ENCODE measurements at places on chromosomes 13 and 19.

GRCh38 chr13:111955412-111956065, 111.4 kb upstream of the SOX1 start:
- DNase-seq: no peak

- DNase-seq: no peak
These were observed 37.8 kb downstream of the STOML3 start for GRCh38 chr13:38952827-38953226.

DNA sequence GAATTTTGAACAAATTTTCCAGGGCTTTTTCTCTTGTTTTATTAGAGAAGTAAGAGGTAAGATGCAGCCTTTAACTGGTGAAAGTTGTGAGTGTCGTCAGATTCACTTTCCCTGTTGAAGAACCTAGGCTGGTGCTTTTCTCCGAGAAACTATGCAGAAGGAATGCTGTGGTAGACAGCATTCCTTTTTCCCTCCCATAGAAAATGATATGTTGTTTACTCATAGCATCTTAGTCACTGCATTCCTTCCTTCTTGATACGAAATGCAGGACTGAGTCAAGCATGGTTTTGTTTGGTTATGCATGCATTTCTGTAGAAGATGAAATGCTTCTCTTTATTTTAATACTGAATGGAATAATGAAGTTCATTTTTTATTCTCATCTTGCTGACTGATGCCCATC, 3.4 kb downstream of the ITGBL1 start:
- no peak for DNase-seq

DNA sequence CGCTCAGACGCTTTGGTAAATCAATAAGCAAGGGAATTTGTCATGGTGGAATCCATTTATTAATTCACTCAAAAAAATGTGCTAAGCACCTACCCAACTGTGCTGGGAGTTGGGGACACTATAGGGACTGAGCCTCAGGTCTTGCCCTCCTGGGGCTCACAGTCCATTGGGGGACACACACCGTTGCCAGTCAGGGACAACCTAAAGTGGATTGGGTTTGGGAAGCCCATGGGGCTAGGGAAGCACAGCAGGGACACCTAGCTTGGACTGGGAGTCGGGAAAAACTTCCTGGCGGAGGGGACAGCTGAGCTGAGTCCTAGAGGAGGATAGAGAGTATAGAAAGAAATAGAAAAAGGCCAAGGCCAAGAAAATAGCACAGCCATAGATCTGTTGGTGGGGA, 8.5 kb downstream of the FOSB start:
- no peak for DNase-seq

GRCh38 chr19:49473868-49474541, at the start of gene FLT3LG:
FLT3LG (plus strand) TSS chr19:49474215; CDS start chr19:49474640, 425 bp downstream.
- peak; percentile 87 for DNase-seq

GRCh38 chr19:35155441-35155840, 906 bp downstream of the FXYD5 start:
- no peak for DNase-seq

DNA sequence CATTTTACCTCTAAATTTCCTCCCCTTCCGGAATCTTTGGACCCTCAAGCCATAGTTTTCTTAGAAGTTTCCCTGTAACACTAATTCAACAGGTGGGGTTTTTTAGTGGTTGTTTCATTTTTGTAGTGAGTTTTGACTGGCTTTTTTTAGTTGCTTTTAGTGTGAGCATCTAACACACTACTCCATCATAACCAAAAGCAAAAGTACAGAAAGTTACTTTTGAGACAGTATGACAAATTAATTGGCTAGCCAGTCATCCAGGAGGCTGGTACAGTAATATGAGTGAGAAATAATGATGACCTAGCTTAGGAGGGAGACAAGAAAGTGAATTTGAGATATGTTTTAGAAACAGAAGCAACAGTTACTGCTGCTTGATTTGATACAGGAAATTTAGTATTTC, 71.5 kb downstream of the DNAJC15 start:
- DNase-seq: no peak

GRCh38 chr13:22064854-22065620, 394.2 kb downstream of the FGF9 start:
- no peak for DNase-seq

GRCh38 chr19:40055049-40055448, 982 bp downstream of the ZNF780B start:
- no peak for DNase-seq

- no peak for DNase-seq
These were observed 10.6 kb downstream of the CLC start for GRCh38 chr19:39727070-39727800.

- no peak for DNase-seq
These were observed 10.5 kb downstream of the CEBPA start for GRCh38 chr19:33291623-33292534.

- no peak for DNase-seq
These were observed 4.9 kb downstream of the TEX29 start for GRCh38 chr13:111325146-111325890.

- no peak for DNase-seq
These were observed 35.2 kb upstream of the MIR17HG start for GRCh38 chr13:91312324-91312723.

DNA sequence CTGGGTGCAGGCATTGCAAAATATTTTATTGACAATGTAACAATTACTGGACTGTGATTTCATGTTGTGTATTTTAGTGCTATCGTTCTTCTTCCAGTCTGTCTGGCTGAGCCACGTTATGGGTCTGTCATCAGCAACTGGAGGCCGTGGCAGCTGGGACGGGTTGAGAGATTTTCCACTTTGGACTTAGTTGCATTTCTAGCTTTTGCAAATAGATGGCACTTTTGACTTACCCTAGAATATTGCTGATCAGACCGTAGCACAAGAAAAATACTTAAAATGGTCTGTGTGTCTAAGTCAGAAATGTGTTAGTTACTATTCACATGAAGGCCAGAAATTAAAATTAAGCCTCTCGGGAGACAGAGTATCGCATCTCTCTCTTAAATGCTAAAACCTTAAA, 211.1 kb downstream of the TEX29 start:
- no peak for DNase-seq

- DNase-seq: no peak
These were observed 48.0 kb upstream of the POSTN start for GRCh38 chr13:37646531-37646930.

GRCh38 chr13:65036999-65037398, 2193.1 kb downstream of the PCDH9 start:
- no peak for DNase-seq

- DNase-seq: no peak
These were observed 70.8 kb upstream of the GPR12 start for GRCh38 chr13:26831336-26831908.

- DNase-seq: no peak
These were observed 82.9 kb upstream of the SOX21 start for GRCh38 chr13:94795292-94795691.

DNA sequence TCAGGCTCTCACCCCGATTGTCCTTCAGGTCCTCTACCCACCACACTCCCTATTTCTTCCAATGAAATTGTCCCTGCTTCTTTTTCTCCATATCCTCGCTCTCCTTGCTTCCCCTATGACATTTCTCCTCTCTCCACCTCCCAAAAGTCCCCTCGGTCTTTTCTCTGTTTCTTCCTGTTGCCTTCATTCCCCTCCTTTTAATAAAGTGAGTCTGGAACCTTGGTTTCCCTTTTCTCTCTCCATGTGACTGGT, 676 bp upstream of the ZNF574 start:
- DNase-seq: no peak

DNA sequence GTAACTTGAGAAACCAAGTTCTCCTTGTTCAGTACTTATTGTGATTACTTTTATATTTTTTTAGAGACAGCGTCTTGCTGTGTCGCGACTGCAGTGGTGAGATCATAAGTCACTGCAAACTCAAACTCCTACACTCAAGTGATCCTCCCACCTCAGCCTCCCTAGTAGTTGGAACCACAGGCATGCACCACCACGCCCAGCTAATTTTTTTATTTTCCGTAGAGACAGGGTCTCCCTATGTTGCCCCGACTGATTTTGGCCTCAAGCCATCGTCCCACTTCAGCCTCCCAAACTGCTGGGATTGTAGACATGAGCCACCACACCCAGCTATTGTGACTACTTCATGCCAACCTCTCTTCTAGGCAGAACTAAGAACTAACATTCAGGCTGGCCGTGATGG, 8.3 kb downstream of the C19orf53 start:
- DNase-seq: no peak

- no peak for DNase-seq
These were observed 535.9 kb upstream of the ATXN8OS start for GRCh38 chr13:69571606-69572323.

DNA sequence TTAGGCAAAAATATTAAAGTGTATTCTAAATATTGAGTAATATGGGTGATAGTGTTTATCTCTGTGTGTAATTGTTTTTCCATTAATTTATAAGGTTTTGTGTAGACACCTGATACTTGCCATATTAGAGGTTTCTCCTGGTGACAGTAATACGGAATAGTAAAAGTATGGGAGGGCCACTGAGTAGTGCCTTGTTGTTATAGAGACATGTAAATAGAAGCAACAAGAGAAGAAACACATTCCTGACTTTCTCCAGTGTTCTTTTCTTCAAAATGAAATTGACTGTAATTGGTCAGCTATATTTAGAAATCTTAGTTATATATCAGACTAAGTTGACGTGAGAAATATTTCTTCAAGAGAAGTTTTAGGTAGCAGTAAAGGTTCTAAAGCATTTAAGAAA, 18.5 kb downstream of the RNASEH2B start:
- no peak for DNase-seq

GRCh38 chr13:20782116-20782708, 8.5 kb upstream of the EEF1AKMT1 start:
- DNase-seq: no peak

- DNase-seq: no peak
These were observed 25.9 kb downstream of the VWA8 start for GRCh38 chr13:41934994-41935393.

GRCh38 chr19:52963247-52963618, 552 bp upstream of the ZNF816 start:
- no peak for DNase-seq

DNA sequence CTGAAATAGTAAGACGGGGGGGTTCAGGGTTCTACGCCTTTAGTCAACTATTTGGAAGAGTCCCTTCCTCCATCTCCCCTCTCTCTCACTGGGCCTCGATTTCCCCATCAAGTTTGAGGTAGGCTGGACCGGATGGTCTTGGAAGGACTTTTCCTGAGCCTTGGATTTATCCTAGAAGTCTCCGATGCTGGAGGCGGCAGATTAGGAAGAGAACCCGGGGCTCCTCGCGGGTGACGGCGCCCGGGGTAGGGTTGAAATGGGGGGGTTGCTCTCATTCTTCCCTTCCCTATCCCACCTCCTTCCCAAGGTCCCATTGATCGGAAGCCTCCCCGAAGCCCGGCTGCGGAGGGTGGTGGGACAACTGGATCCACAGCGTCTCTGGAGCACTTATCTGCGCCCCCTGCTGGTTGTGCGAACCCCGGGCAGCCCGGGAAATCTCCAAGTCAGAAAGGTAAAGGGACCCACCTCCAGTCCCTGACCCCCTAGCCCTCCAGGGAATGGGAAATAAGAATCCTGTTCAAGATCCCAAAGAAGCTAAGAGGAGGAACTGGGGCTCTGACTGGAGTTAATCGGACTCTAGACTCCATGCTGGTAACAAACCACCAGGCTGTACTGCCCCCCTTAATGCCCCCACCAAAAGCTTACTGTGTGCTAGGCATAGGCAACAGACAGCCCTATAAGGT, 781 bp downstream of the QPCTL start:
- peak; percentile 56 for DNase-seq

DNA sequence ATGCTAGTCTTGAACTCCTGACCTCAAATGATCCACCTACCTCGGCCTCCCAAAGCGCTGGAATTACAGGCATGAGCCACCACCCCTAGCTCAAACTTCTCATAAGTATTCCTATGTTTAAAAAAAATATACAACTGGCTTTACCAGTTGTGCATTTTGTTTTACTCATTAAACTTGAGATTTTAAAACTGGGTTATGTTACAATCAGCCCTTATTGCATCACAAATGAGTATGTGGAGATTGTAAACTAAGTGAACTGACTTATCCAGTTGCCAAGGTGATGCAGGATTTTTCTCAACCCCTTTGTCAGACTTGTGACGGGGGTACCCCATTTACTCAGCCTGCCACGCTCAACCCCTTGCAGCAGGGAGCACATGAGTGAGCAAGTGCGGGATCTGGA, 14.4 kb upstream of the GTF2F2 start:
- DNase-seq: no peak

DNA sequence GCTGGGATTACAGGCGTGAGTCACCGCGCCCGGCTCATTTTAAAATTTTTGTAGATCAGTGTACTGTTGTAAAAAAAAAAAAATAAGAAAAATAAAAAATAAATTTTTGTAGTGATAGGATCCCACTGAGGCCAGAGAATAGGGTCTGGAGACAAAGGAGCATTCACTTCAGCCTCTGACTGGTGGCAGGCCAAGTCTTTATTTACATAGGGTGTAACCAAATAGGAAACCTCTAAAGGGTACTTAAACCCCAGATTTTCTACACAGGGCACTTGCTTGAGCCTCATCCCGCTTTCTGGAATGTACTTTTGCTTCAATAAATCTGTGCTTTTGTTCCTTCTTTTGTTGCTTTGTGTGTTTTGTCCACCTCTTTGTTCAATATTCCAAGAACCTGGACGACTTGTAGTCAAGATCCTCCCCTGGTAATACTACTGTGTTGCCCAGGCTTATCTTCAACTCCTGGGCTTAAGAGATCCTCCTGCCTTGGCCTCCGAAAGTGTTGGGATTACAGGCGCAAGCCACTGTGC, 2.1 kb upstream of the PDCD2L start:
- no peak for DNase-seq

- DNase-seq: no peak
These were observed 53.0 kb upstream of the TPM4 start for GRCh38 chr19:16023146-16023915.

DNA sequence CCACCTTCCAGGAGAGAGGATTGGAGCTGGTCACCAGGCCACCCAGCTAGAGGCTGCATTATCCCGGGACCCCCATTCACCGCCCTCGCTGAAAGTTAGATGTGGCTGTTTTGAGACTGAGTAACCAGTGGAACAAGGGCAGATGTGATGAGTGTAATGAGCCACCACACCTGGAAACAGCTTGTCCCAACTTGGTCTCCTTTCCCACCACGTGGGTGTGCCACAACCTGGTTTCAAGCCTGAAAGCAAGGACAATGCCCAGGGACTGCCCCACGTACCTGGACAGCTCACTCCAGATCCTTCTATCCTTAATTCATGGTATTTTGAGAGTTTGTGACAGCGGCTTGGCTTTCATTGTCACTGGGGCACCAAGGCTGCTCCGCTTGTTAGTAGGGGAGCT, 7.0 kb downstream of the LGI4 start:
- no peak for DNase-seq

GRCh38 chr19:49520705-49521319, 7.0 kb upstream of the RCN3 start:
- DNase-seq: no peak

- DNase-seq: no peak
These were observed 27.4 kb upstream of the CYP4F8 start for GRCh38 chr19:15587663-15588062.

GRCh38 chr19:33241530-33242101, 16.0 kb upstream of the SLC7A10 start:
- no peak for DNase-seq

All from activated T-helper 1 cell treated with Interleukin-2 at 50 U/mL for 16 hours (primary cell).